ENCODE measurements at places on chromosomes 3 and 15.

DNA sequence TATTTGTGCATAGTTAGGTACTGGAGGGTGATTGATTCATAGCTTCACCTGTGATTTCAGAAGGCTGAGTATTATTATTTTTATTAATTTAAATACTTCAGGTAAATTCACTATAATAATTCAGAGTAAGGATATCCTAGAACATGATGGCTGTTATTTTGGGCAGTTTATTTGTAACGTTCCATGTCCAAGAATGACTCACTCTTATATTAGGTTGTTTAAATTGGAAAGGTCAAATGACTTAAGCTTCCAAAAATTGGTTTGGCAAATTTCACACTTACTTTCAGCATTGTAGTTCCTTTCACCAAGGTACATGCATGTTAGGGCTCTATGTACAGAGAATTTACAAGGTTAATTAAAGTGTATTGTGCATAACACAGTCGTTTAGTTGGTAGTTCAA, 120.2 kb downstream of the EPHA3 start:
- DNase-seq, result no peak

DNA sequence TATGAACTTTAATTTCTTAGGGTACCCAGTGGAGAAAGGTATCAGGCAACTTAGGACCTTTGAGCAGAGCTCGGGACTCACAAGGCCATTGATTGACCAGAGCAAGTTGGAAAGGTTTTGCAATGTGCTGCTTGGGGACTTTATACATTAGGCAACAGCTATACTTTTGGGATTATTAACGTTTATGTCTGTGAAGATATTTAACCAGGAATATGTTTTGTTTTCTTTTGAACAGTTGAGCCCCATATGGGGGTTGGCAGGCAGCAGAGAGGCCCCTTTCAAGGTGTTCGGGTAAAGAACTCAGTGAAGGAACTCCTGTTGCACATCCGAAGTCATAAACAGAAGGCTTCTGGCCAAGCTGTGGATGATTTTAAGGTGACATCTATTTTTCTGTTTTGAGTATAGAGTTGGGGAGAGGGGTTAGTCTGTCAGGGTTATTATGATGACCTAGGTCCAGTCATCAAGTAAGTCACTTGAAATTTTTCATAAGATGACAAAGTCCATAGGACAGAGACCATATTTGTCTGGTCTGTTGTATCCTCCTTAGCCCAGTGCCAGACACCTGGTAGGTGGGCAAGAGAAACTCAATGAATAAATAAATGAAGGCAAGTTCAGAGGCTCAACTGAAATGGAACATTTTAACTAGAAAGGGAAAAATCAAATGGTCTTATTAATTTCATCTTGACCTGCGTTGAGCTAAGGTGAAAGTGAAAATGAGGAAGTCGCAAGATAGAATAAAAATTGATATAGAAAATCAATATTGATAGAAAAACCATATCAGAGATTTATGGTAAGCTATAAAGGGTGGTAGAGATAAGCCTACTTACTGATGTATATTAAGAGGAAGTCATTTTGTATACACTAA, 2.8 kb downstream of the NFKBIZ start:
- DNase-seq, result no peak

GRCh38 chr15:75209289-75209676, 7.6 kb downstream of the C15orf39 start:
- no peak for DNase-seq

GRCh38 chr3:140244893-140245292, 309.9 kb downstream of the CLSTN2 start:
- no peak for DNase-seq

GRCh38 chr15:65688462-65688861, 66.7 kb downstream of the SLC24A1 start:
- no peak for DNase-seq

All from stimulated activated CD4-positive, alpha-beta T cell treated with anti-CD3 and anti-CD28 coated beads, Interleukin-12 subunit alpha, Interleukin-12 subunit beta, amount 100 ng/mL, for 48 hours (primary cell).